ENCODE measurements at places on chromosomes 5 and 9.

GRCh38 chr5:57097526-57097925 is 76.3 kb upstream of the GPBP1 start:
- no peak for DNase-seq

DNA sequence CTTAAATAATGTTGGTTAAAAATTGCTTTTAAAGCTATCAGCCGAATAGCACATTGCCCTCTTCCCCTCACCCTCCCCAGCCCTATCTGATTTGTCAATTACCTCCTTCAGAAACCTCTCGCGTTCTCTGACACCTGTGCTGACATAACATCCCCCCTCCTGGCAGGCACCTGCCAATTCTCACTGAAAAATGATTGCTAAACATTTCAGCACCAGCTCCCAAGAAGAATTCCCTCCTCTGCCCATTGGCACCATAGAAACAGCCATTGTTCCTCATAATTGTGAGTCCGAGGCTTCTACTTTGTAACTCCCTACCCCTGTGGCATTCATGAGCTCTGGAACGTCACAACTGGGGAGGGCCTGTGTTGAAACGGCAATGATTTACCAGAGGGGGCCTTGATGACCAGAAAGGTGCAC is 20.2 kb downstream of the CDH6 start:
- DNase-seq: no peak

- no peak for DNase-seq
Measured at GRCh38 chr5:52987711-52988331, 1.3 kb upstream of the ITGA2 start.

GRCh38 chr9:21902136-21902535 is 92.1 kb downstream of the CDKN2A start:
- DNase-seq: no peak

DNA sequence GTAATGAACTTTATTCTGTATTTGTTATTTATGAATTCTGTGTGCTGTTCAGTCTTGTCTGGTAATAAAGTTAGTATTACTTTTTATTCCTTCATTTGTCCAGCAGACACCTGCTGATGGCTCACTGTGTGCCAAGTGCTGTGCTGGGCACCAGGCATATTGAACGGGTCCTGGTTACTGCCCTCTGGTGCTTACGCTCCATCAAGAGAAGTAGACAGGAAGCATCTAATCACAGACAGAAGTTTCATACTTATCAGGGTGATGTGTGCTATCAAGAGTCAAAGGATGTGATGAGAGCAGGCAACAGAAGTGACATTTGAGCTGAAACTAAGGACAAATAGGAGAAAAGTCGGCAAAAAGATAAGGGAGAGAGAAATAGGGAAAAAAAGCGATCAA is 153.1 kb downstream of the FGF1 start:
- DNase-seq: no peak

DNA sequence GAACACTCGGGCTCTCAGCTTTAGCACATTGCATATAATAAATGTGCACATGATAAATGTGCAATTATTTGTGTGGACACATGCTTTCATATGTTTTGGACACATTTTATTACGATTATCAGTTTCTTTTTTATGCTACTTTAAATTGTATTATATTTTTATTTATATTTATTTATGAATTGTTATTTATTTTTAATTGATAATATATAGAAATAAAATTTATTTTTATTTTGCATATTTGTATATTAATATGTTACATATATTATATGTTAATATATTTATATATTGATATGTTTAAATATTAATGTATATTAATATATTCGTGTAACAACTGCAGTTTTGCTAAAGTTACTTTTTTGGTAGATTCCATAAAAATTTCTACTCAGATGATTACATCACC is 454.8 kb upstream of the CDH10 start:
- DNase-seq: no peak

GRCh38 chr9:1014640-1015039 is 35.5 kb upstream of the DMRT2 start:
- no peak for DNase-seq

- no peak for DNase-seq
Measured at GRCh38 chr5:158854260-158854783, 245.4 kb downstream of the EBF1 start.

GRCh38 chr5:87190687-87191086 is 77.0 kb upstream of the RASA1 start:
- no peak for DNase-seq

GRCh38 chr5:55773057-55773456 is 35.2 kb downstream of the DDX4 start:
- DNase-seq: no peak

DNA sequence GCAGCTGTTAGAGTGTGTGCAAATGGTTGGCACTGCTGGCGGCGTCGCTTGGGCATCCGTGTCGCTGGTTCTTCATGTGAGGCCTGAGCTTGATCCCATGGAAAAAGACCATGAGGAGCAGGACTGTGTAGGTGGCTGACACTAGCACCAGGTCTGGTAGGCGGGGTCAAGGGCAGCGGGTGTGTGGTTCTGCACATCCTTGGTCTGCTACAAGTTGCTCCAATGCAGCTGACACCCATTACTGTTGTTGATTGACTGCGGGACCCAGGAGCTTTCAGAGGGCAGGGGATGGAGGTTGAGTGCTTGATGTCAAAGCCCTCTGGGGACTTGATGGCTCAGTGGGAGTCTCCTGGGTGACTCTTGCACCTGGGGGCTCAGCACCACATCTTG is 29.0 kb upstream of the PITX1 start:
- no peak for DNase-seq

DNA sequence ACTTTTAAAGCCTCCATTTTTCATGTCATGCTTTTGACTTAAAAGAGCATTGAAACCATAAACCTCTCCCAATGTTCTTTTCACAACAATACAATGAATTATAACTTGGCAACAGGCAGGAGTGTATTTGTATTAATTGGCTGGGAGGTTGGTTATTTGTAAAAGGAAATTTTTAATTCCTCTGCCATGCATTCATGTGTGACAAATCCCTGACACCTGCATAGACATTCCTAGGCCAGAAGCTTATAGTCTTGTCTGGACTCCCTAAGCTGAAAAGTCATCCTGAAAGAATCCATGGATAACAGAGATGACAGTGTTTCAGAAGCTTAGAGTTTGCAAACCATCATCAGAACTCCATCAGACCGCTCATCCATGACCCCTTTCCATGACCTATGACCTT is 76.3 kb upstream of the PTGER4 start:
- no peak for DNase-seq

- no peak for DNase-seq
Measured at GRCh38 chr5:120419127-120419526, 45.0 kb upstream of the PRR16 start.

All from DMS 273 treated with DMSO at 0.1 percent for 48 hours (cell line).